IMR-90 (cell line): ENCODE measurements at places on chromosomes 6 and 20. TPM values are rescaled to one million over a fixed set of nuclear protein-coding genes. Genes with fewer than 3 reads are reported as not detected.

Gene FHL5
- not detected in 2 replicates for polyA plus RNA-seq

Gene NCOA6
- polyA plus RNA-seq, result 13.1 and 14.4 TPM in 2 replicates

GRCh38 chr20:36179170-36179945 is 24.8 kb downstream of the EPB41L1 start:
- DNase-seq, result no peak

DNA sequence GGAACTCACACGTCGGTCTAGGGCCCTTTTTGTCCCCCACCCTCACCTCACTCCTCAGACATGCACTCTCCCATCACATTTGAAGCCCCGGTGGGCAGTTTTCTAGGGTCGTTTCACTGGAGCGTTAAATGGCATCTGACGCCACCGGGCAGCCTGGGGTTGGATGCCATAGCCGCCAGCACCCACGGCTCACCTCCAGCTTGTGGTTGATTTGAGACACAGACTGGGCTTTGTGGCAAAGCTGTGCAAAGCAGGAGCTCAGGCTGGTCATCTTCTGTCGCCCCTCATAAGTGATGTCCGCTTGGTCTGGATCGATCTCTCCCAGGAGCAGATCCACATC is 530 bp downstream of the GOPC start:
- DNase-seq, result no peak

GRCh38 chr6:7541175-7542064 is at the start of gene DSP:
Gene DSP, plus strand, starts transcription at chr6:7541671. Its CDS starts 245 bp downstream, at chr6:7541916.
- DNase-seq, result no peak
